ENCODE measurements at places on chromosomes 6 and 20.

GRCh38 chr20:9627219-9627618 lies 112.8 kb downstream of the LAMP5 start:
- no peak for DNase-seq

GRCh38 chr6:55320696-55321086 lies 6.6 kb upstream of the GFRAL start:
- no peak for DNase-seq

DNA sequence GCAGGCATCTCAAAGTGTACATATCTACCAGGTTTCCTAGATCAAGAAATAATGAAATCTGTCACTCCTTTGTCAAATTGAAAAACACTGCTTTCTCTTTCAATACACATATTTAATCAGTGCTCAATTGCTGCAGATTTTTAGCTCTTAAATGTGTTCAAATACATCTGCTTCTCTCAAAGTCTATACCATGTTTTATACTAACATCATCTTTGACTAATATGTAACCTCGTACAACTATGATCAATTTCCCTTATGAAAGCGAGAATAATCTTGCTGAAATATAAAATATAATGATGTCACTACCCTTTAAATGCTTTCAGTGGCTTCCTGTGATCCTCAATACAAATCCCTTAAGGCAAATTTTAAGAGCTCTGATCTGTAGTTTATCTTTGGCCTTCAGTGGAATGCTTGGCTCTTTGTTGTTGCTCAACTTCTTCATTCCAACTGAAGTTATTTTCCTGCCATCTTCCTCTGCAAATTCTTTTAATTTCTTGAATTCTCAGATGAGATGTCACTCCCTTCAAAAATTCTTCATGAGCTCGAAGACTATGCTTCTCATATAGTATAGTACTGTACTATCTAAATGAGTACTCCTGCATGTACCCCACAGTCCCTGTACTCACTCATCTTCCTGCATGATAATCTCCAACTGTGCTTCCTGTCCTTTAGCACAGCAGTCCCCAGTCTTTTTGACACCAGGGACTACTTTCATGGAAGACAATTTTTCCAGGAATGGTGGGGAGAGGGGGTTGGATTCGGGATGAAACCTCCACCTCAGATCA lies 545.1 kb upstream of the GJE1 start:
- DNase-seq, result no peak

DNA sequence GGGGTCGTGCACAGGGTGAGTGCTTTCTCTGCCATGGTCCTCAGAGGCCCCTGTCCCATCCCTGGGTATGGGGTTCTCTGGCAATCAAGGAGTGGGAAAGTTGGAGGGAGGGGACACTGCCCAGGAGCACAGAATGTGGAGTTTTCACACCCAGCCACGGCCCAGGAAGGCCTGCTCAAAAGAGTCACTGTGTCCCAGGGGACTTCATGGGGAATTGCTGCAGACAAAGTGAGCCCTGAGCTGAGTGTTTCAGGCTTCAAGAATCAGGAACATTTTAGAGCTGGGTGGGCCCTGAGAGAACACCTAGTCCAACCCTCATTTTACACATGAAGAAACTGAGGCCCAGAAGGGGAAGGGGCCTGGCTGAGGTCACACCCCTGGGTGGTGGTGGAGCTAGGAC lies 5.7 kb downstream of the MAPK13 start:
- no peak for DNase-seq

DNA sequence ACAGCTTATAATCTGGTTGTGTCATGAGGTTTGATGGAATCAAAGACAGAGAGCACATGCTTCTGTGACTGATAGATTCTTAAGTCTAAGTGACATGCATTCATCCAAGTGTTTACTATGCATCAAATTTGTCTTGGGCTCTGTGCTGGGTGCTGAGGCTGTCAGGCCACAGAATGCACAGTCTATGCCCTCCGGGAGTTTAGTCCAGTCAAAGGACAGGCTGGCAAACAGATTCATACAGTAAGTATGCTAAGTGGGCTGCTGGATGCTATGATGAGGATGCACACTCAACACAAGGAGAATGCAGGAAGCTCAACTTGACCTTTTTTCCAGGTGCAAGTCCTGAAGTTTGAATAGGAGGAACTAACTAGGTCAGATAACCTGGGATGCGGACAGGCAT lies 146.7 kb downstream of the UST start:
- DNase-seq, result no peak

DNA sequence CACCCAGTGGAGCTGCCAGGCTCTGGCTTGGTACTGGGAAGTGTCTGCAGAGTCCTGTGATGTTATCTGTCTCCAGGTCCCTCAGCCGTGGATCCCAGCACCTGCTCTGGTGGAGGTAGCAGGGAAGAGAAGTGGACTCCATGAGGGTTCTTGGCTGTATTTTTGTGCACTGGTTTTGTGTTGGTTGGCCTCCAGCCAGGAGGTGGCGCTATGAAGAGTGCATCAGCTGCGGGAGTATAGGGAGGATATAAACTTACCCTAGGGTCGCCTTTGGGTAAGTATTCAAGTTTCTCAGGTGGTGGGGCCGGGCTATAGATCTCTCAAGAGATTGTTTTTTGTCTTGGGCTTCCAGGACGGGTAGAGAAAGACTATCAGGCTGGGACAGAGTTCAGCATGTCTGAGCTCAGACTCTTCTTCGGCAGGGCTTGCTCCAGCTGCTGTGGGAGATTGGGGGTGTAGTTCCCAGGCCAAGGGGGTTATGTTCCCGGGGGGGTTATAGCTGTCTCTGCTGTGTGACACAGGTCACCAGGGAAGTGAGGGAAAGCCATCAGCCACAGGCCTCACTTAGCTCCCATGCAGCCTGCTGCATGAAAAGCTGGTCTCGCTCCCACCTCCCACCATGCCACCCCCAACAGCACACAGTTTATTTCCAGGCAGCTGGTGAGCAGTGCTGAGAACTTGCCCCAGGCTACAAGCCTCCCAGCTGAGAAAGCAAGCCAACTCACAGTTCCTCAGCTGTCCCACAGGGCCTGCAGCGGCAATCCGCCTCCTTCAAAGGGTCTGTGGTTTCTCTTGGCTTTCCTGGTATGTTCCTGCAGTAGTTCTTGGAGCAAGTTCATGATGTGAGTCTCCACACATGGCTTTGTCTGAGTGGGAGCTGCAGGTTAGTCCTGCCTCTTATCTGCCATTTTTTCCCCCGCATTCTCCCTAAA lies 115.7 kb downstream of the AIG1 start:
- no peak for DNase-seq

DNA sequence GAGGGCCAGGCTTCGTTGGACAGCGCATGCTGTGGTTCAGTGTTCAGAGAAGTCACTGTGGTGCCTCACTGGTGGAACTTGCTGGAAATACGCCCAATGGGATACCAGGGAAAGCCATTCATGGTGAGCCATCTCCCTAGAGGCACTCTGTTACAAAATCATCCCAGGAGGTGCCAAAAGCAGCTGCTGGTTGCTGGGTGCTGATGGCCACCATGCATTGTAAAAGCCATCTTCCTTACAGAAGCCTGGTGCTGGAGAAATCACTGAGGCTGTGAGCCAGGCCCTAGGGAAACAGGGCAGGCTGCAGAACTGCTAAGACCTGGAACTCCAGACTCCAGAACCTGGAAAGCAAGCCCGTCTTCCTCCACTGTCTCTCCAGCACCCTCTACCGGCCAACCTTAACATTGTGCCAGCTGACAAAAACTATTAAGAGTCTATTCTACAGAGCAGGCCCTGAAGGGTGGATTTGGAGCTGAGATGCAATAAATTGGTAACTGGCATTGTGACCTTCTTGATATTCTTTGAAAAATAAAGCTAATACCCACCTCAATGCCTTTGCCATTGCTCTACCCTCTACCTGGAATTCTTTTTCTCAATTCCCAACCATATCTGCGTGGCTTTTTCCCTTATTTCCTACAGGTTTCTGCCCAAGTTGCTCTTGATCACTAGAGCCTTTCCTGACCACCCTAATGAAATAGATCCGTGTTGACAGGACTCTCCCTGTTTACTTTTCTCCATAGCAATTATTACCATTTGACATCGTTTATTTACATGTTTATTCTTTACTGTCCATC lies 18.5 kb downstream of the SNRPB start:
- DNase-seq, result peak; percentile 10

DNA sequence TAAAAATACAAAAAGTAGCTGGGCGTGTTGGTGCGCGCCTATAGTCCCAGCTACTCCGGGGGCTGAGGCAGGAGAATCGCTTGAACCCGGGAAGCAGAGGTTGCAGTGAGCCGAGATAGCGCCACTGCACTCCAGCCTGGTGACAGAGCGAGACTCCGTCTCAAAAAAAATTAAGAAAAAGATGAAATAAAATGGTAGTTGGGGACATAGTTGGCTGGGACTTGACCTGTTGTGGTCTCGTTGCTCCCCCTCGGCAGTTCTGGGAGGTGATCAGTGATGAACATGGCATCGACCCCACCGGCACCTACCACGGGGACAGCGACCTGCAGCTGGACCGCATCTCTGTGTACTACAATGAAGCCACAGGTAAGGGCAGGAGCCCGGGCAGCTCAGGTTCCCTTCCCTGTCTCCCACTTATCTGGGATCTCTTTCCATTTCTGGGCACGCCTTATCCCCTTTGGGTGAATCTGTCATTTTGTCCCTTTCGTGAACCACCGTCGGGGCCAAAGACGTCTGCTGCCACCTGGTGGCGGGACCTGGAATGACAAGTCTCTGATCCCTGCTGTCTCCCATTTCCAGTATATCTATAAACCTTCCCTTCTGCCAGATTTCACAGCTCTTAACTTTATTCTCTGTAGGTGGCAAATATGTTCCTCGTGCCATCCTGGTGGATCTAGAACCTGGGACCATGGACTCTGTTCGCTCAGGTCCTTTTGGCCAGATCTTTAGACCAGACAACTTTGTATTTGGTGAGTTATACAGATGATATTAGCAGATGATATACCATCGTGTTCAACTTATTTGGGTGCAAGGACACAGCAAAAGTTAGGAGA lies 2.3 kb downstream of the TUBB start:
- no peak for DNase-seq

GRCh38 chr6:91713911-91714310 lies 1127.0 kb upstream of the MAP3K7 start:
- no peak for DNase-seq

DNA sequence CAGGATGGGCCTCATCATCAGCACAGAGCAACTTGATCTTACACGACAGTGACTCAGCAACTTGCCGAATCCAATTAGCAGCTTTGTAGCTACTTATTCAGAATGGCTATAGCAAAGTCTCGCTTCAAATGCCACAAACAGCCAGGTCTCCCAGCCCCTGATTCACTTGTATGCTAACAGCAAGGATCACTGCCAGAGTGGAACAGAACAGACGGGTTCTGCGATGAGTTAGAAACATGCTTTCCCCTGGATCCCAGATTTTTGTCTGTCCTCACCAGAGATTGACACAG lies 254.4 kb downstream of the NRN1 start:
- DNase-seq, result no peak

- DNase-seq, result no peak
Observed at GRCh38 chr6:15476631-15477380, 186.0 kb downstream of the DTNBP1 start.

DNA sequence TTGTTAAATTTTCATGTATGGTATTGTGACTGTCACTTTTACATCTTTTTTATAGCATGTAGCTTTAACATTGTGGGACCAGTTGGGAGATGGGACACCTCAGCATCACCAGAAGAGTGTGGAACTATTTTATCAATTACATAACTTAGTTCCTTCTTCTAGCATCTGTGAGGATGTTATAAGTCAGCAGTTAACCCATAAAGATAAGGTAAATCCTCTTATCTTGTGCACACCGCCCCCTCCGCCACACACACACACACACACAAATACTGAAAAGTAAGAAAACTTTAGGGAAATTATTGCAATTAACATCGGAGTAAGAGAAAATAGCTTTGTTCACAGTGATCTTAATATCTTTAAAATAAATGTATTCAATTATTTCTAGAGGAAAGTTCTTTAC lies 60.9 kb downstream of the PGM3 start:
- no peak for DNase-seq

DNA sequence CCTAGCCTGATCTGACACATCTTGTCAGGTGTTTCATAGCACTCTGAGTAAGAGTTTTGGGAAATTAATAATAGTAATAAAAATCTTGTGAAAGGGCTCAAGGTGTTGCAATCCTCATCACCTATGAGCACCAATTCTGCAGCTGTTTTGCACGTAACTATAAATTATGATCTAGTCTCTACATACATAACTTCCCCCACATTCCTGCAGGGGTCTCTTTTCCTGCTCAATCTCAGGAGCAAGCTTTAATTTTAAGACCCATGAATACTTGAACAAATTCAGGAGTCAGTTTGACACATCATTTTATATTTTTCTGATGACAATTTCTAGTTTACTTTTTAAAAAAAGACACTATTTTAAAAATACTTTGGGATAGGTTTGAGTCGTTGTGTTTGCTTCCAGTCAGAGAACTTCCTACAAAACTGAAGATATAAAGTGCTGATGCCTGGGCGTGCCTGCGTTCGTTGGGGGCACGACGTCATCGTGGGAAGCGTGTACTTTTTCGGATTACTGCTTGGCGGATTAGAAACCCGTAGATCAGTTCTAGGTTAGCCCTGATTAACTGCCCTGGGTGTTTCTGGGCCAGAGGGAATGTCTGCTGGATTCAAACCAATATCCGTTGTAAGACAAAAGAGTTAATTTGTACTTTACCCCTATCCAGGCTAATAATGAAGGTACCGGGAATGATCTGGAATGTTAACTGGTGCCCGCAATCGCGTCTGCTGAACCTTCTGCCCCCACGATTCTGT lies 1.0 kb upstream of the E2F3 start:
- no peak for DNase-seq

GRCh38 chr6:24454452-24454851 lies 34.9 kb downstream of the GPLD1 start:
- DNase-seq, result no peak

GRCh38 chr6:27468334-27468733 lies 4.6 kb downstream of the ZNF184 start:
- no peak for DNase-seq

DNA sequence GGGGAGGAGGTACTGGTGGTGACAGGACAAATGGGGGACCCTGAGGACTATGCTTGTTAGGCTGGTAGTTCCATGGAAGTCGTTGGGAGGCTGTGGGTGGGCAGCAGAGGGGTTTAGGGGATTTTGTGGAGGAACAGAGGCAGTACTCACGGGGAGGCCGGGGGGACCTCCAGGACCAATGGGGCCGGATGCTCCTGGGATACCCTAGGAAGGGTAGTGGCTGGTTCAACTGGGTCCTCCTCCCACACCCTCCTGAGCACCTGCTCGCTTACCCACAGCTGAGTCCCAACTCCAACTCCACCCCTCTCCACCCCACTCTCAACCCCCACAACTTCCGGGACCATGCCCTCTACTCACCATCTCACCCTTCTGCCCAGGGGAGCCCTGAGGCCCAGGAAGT lies 25.9 kb downstream of the COL11A2 start:
- no peak for DNase-seq

- no peak for DNase-seq
Observed at GRCh38 chr6:73152556-73152955, 72.7 kb downstream of the KHDC1L start.

All from NCI-H187 treated with DMSO at 0.1 percent for 48 hours (cell line).